ENCODE measurements at places on chromosomes 1 and 21. TPM values are rescaled to one million over a fixed set of nuclear protein-coding genes. Genes with fewer than 3 reads are reported as not detected.

SERINC2 gene
- 84.2 TPM for polyA plus RNA-seq

PTGS2 gene
- 0.29 TPM for polyA plus RNA-seq

APCS gene
- not detected for polyA plus RNA-seq

MT1HL1 gene
- not detected for polyA plus RNA-seq

SIM2 gene
- 42.9 TPM for polyA plus RNA-seq

TTC4 gene
- 7.7 TPM for polyA plus RNA-seq

AADACL4 gene
- not detected for polyA plus RNA-seq

SPRR4 gene
- polyA plus RNA-seq, result 0.48 TPM

RUNX3 gene
- polyA plus RNA-seq, result 0.77 TPM

FCRL1 gene
- polyA plus RNA-seq, result 0.04 TPM

LY9 gene
- polyA plus RNA-seq, result 0.73 TPM

CCT3 gene
- polyA plus RNA-seq, result 149 TPM

NCF2 gene
- 3.9 TPM for polyA plus RNA-seq

LORICRIN gene
- polyA plus RNA-seq, result 0.28 TPM

FCRL3 gene
- polyA plus RNA-seq, result not detected

PCAT6 gene
- 4.1 TPM for polyA plus RNA-seq

ARHGAP29 gene
- 2.7 TPM for polyA plus RNA-seq

PLD5 gene
- 0.04 TPM for polyA plus RNA-seq

CHD5 gene
- polyA plus RNA-seq, result 0.16 TPM

KIAA1614 gene
- 1.0 TPM for polyA plus RNA-seq

SLC1A7 gene
- polyA plus RNA-seq, result 0.10 TPM

OR6Y1 gene
- not detected for polyA plus RNA-seq

NPPA gene
- polyA plus RNA-seq, result 0.63 TPM

SHCBP1L gene
- polyA plus RNA-seq, result not detected

YY1AP1 gene
- polyA plus RNA-seq, result 31.8 TPM

HRNR gene
- 0.08 TPM for polyA plus RNA-seq

CADM3 gene
- 2.0 TPM for polyA plus RNA-seq

LCE1A gene
- polyA plus RNA-seq, result not detected

RNF207 gene
- 17.0 TPM for polyA plus RNA-seq

C1orf116 gene
- polyA plus RNA-seq, result 72.9 TPM

EDN2 gene
- 6.9 TPM for polyA plus RNA-seq

HMGN1 gene
- polyA plus RNA-seq, result 148 TPM

GPR157 gene
- 15.7 TPM for polyA plus RNA-seq

FMO5 gene
- polyA plus RNA-seq, result 0.86 TPM

LCE2C gene
- polyA plus RNA-seq, result not detected

COL8A2 gene
- 2.9 TPM for polyA plus RNA-seq

RGSL1 gene
- 0.14 TPM for polyA plus RNA-seq

TMEM82 gene
- not detected for polyA plus RNA-seq

USP1 gene
- 6.9 TPM for polyA plus RNA-seq

TNNT2 gene
- 7.5 TPM for polyA plus RNA-seq

UTS2 gene
- 0.56 TPM for polyA plus RNA-seq

PDPN gene
- polyA plus RNA-seq, result 2.4 TPM

CENPF gene
- 7.0 TPM for polyA plus RNA-seq

TDRD5 gene
- polyA plus RNA-seq, result 0.48 TPM

CRYAA gene
- not detected for polyA plus RNA-seq

OR2L8 gene
- polyA plus RNA-seq, result not detected

KRTAP19-1 gene
- polyA plus RNA-seq, result not detected

SEMA6C gene
- 7.2 TPM for polyA plus RNA-seq

NASP gene
- polyA plus RNA-seq, result 96.9 TPM

WDR64 gene
- polyA plus RNA-seq, result not detected

TFF3 gene
- polyA plus RNA-seq, result 2.3 TPM

LCE2B gene
- polyA plus RNA-seq, result not detected

MTARC1 gene
- 8.3 TPM for polyA plus RNA-seq

KRTAP11-1 gene
- not detected for polyA plus RNA-seq

Measured in esophagus (tissue), 2 donors.